CD14-positive monocyte (primary cell): ENCODE measurements at places on chromosomes 6 and 20.

GRCh38 chr6:31299511-31299910, 27.6 kb upstream of the HLA-C start:
- DNase-seq, result no peak

- peak; percentile 11 for DNase-seq
Measured at GRCh38 chr20:50983321-50983720, 24.7 kb downstream of the MOCS3 start.

- DNase-seq, result no peak
Measured at GRCh38 chr20:62303340-62304226, 786 bp downstream of the ADRM1 start.

DNA sequence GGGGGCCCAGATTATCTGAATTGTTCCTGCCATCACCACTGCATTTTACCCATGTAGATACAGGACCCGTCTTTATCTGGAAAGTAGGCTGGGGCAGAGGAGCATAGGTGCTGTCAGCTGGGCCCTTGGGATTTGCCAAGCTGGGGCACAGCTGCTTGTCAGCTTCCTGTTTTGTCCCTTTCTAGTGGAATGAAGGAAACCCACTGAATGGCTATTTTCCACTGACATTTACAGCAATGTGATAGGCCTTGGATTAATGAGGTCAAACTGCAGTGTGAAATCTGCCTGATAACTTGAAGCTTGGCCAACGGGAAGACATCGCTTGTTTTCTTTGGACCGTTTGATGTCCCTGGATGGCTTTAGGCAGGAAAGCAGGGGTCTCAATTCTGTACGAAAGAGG, 6.7 kb downstream of the PPP1R16B start:
- DNase-seq, result peak; percentile 32

- no peak for DNase-seq
Measured at GRCh38 chr6:108627692-108628550, 67.2 kb downstream of the FOXO3 start.

GRCh38 chr6:109816452-109817374, 125.6 kb downstream of the FIG4 start:
- no peak for DNase-seq

GRCh38 chr20:51700809-51701285, 67.3 kb downstream of the ATP9A start:
- DNase-seq, result peak; percentile 25

DNA sequence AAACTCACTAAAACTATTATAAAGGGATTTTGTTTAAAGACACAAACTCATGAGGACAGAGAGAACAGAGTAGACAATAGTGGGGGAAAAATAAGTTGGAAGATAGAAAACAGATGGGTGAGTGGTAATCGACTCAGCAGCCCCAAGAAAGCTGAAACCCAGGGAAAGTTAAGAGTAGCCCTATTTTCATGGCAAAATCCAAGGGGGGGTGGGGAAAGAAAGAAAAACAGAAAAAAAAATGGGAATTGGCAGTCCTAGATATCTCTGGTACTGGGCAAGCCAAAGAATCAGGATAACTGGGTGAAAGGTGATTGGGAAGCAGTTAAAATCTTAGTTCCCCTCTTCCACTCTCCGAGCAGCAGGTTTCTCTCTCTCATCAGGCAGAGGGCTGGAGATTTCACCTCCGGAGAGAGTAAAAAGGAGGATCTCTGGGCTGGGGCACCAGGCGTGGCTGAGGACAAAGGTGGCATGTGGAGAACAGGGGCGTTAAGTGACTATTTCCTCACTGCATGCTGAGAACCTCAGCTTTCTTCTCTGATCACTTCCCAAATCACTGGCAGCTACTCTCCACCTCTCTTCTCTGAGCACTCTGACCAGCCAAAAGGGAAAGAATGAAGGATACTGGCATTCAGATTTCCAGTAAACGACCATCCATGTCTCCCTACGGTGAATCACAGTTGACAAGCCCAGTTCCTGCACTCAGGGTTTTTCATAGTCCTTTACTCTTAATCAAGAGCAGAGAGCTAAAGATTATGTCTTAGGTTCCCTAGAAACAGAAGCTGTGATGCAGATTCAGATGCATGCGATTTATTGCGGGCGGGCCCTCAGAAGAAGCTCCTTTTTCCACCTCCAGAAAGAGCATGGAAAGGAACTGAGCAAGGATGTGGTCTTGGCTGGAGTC, 7.3 kb upstream of the RNF24 start:
- no peak for DNase-seq

DNA sequence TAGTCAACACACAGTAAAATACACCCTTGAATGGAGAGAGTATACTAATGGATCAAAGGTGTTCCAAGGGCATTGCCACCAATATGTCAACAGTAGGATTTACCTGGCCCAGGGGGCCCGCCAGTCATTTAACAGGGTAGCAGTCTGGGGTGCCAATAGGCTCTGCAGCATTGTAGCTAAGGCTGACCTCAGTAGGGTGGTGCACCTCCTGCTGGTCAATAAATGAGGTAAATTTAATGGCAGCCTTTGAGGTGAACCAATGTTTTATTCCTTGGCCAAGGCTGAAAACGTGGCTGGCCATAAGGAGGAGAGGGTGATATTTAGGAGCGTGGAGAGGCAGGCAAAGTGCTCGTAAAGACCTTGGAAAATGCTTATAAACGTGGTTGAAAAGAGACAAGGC, 147.2 kb downstream of the RPS12 start:
- no peak for DNase-seq

GRCh38 chr20:15699431-15700146, 873.7 kb downstream of the KIF16B start:
- DNase-seq, result no peak

GRCh38 chr6:52550870-52551269, 26.0 kb downstream of the TRAM2 start:
- no peak for DNase-seq

- DNase-seq, result no peak
Measured at GRCh38 chr6:296151-297122, 4.2 kb downstream of the DUSP22 start.

DNA sequence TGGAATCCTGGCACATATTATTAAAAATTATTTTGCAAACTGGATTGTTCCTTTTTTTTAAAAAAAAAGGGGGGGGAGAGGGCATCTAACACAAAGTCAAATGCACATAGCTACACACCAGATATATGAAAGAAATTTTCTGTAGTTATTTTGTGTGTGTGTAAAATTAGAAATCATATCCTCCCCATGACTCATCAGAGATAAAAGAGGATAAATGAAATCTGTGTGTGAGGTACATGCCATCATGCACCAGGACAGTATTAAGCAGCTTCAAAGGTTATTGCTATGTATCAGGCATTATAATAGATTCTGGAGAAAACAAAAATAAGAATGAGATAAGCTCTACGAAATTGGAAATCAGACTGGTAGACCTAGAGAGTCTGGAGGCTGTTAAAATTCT, 5.2 kb downstream of the BTBD9 start:
- DNase-seq, result no peak

GRCh38 chr6:125810445-125810844, 19.7 kb downstream of the NCOA7 start:
- no peak for DNase-seq

DNA sequence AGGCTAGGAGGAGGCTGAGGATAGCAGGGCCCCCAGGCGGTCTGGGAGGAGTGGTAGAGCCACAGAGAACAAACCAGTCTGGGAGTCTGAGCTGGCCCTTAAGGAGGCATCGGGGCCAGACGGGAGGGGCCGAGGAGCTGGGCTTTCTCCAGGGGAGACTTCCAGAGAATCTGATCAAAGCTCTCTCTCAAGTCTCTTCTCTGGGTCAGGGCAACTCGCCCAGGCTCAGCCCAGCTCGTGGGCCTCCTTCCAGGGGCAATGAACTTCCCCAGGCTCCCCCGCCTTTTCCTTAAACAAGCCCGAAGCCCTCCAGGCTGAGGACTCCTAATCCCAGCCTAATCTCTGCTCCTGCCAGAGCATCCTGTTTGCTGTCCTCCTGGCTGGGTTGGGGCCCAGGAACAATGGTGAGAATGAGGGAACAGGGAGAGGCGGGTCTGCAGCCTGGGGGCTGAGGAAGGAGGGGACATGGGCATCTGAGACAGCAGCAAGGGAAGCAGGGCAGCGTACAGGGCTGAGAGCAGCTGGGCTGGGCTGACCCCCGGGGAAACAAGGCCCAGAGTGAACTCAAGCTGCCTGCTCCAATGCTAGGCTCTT, 173.6 kb downstream of the ANKRD60 start:
- no peak for DNase-seq

DNA sequence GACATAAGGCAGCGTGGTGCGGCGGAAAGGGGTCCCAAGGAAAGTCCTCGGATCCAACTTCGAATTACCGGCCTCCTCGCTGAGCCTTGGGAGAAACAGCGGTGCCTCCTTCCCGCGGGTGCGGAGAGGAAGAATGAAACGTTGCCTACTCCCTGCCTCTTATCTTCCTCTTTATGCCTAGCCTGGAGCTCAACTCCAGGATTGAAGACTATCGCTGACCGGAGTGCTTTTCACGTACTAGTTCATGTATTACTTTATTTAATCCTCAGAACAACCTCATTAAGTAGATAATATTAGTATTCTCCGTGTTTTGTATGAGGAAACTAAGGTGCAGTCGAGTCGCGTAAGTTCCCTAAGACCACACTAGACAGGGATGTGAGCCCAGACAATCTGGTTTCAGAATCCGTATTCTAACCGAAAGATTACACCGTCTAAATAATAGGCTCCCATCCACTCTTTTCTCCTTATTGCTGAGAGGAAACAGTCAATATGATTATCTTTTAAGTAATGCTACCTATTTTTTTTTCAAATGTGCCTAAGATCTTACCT, 793 bp upstream of the PDSS2 start:
- peak; percentile 55 for DNase-seq

- DNase-seq, result no peak
Measured at GRCh38 chr6:141105481-141105880, 1027.2 kb upstream of the GJE1 start.

- no peak for DNase-seq
Measured at GRCh38 chr6:83270971-83271719, 78.0 kb downstream of the RWDD2A start.

DNA sequence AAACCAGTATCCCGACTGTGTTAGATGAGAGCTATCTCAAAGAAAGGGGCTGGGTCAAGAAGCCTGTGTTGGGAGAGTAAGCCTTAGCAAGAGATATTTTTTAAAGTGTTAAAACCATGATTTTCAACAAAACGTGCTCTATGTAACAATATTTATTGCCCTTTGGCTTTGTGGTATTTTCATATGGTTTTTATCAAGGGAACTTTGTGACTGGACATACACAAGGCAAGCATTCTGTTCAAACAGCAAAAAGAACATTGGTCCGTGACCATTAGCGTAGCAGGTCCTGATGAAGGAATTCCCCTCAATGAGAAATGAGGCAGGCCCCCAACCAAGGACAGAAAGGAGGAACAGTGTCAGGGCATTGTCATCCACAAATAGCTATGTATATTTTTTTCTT, 222.6 kb downstream of the MYLK4 start:
- DNase-seq, result no peak

- peak; percentile 65 for DNase-seq
Measured at GRCh38 chr6:119669221-119669620, 319.7 kb upstream of the MAN1A1 start.

- no peak for DNase-seq
Measured at GRCh38 chr6:69900869-69901268, 34.5 kb downstream of the COL19A1 start.

DNA sequence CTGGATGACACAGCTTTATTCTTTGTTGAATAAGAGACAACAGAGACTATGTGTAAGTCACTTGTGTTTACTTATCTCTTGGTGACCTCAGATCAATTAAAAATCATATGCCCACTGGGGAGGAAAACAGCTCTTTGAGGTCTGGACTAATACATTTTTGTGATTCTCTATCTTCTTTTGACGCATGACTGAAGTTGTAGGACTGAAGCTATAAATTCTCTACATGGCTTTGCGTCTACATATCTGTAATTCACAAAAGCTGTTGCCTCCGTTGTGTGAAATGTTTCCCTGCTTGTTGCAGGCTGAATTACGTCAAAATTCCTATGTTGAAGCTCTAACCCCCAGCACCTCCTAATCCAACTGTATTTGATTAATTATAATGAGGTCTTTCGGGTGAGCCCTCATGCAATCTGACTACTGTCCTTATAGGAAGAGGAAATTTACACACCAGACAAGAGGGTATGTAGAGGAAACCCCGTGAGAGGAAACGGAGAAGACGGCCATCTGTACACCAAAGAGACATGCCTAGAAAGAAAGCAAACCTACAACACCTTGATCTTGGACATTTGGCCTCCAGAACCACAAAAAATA, 481.6 kb downstream of the PRKN start:
- DNase-seq, result no peak

- DNase-seq, result no peak
Measured at GRCh38 chr6:129390900-129391299, 319.1 kb downstream of the ARHGAP18 start.

- DNase-seq, result peak; percentile 63
Measured at GRCh38 chr6:129894921-129895320, 33.8 kb upstream of the TMEM244 start.

GRCh38 chr20:54100563-54100962, 30.2 kb upstream of the BCAS1 start:
- DNase-seq, result no peak

DNA sequence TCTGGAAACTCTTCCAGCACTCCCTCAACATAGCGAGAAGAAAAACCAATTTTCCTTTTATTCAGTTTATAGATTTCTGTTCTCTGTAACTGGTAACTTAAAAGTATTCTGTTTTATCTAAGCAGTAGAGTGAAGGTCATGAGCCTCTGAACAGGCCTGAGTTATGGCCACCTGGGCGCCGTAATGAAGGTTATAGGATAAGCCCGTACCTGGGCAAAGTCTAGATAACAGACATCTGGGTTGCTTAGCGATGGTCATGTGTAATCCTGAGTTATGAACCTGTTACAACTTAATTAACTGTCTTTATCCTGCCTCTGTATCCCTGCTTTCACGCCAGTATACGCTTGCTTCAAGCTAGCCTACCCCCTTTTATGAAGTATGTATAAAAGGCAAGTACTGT, 13.0 kb upstream of the FAM217A start:
- DNase-seq, result no peak

DNA sequence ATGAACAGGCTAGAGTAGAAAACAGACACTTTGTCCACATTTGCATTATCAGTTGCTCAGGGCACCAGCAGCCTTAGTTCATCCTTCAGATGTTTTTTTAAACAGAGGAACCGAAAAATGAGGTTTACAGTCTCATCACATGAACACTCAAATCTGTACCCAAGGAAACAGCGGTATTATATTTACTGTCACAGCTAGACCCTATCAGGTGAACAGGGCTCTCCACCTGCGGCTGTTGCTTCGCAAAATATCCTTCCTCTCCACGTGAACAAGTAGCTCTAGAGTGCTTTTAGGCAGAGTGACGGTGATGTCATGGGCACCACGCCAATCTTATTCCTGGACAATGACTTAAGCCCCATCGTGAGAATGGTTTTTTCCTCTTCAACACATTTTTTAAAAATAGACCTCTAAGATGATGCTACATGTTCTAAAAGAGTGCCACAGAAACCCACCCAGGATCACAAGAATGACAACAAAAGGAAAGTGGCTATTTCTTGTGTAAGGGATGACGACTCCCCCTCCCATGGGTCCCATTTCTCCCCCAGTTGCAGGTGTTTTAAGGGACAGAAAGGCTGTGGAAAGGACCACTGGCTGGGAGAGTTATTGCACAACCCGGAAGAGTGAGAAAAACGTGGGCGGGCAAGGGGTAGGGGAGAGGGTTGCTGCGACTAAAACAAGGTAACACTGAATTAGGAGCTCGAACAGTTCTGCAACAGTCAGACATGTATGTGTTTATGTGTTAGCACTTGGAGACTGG, 77.7 kb downstream of the EFHC1 start:
- DNase-seq, result no peak

GRCh38 chr6:145886228-145886956, 71.8 kb upstream of the FBXO30 start:
- DNase-seq, result no peak

- no peak for DNase-seq
Measured at GRCh38 chr20:33033381-33033780, 1.9 kb downstream of the BPIFB6 start.
